ENCODE measurements at places on chromosomes 4 and X.

GRCh38 chr4:24644983-24645764 lies 60.8 kb upstream of the DHX15 start:
- DNase-seq: no peak

DNA sequence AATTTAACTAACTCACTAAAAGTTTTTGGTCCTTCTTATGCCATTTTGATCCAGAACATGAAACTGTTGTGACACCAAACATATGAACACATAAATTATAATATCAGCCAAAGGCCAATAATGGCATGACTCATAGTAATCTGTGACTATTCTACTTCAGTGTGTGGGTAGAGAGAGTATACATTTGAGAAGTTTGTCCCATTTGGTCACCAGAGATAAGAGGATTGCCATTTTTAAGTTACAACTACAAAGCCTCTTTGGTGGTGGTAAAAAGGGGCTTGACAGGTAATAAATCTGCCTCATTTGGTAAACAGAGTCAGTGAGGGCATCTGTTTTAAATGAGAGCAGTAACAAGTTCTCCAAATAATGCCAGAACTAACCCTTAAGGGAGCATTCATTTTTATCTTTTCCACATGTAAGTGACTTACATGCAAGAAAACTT lies 117.9 kb downstream of the TBC1D19 start:
- DNase-seq: no peak

DNA sequence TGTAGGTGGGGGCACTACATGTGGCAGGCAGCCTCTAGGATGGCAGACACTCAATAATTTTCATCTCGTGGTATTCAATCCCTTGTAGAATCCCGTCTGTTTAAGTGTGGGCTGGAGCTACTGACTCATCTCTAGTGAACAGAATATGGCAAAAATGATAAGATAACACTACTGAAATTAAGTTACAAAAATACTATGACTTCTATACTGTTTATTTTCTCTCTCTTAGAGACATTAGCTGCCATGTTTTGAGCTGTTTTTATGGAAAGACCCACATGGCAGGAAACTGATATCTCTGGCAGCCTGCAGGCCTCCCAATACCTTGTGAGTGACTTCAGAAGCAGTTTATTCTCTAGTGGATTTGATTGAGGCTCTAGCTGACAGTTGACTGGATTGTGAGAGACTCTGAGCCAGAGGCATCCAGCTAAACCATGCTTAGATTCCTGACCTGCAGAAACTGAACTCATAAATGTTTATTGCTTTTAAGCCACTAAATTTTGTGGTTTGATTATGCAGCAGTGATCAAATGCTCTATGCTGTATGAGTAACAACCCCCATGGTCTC lies 298.8 kb upstream of the CTSO start:
- DNase-seq: no peak

- DNase-seq: no peak
Measured at GRCh38 chrX:4129626-4130025, 416.2 kb upstream of the PRKX start.

GRCh38 chr4:159107203-159107925 lies 4.5 kb downstream of the RAPGEF2 start:
- DNase-seq: no peak

DNA sequence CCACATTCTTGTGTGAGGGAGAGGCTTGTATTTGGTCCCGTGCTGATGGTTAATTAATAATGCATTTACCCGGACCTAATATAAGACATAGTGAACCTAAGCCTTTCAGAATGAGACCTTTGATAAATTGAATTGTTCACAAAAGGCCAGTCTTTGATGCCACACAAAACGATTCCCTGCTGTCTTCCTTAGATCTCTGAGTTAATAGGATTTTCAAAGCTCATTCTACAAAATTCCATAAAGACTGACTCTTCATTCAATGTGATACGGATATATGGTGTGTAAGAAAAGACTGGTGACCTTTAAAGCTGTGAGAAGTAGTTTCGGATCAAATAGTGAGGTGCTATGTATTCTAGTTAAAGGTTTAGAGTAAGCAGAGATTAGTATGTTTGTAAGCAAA lies 254.3 kb downstream of the PDHA2 start:
- DNase-seq: no peak

Measured in 8988T (cell line).